Vagina (tissue), 2 donors: ENCODE measurements at places on chromosomes 1 and 21.
A peak's percentile ranks its signal among the peaks of the same experiment; 100 is the strongest.

- no peaks in the 10 kb centered on the region for H3K4me1 ChIP-seq
- no peaks in the 10 kb centered on the region for H3K27me3 ChIP-seq
- H3K27ac ChIP-seq = no peak overlapping the region
- H3K36me3 ChIP-seq = no peaks in the 10 kb centered on the region
Measured at GRCh38 chr21:26443867-26444266, 129.2 kb downstream of the CYYR1 start.

DNA sequence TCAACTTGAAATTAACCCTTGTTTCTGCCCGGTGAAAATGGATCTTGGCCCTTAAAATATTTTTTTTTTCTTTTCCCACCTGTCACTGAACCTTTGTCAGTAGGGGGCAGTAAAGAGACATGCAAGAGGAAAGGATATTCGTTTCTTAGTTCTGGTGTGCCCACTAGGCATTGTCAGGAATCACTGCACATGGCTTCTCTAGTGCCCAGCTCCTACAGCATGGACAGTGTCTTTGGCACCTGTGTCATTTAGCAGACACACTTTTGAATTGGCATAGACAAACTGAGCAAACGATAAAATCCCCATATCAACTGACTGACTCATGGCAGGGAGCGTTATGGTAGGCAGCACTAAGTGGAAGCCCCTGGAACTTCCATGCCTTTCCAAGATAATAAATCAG is 1048.1 kb downstream of the BRINP3 start:
- H3K4me3 ChIP-seq = no peak overlapping the region
- H3K4me1 ChIP-seq = no peaks in the 10 kb centered on the region
- H3K27ac ChIP-seq = no peak overlapping the region
- DNase-seq = no peak
- H3K36me3 ChIP-seq = no peaks in the 10 kb centered on the region
- no peaks in the 10 kb centered on the region for H3K27me3 ChIP-seq

DNA sequence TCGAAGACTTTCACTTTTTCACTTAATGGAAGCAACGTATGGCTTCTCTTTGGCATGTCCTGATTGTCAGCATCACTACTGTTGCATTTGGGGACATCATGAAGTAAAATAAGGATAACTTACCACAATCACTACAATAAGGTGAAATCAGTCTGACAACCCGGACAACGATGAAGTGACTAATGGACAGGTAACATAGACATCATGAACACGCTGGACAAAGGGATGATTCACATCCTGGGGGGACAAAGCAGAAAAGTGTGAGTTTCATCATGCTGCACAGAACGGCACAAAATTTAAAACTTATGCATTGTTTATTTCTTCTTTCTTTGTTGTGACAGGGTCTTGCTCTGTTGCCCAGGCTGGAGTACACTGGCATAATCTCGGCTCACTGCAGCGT is 53.9 kb downstream of the FH start:
- no peak overlapping the region for H3K27ac ChIP-seq
- no peak overlapping the region for H3K4me3 ChIP-seq
- H3K4me1 ChIP-seq = no peaks in the 10 kb centered on the region

DNA sequence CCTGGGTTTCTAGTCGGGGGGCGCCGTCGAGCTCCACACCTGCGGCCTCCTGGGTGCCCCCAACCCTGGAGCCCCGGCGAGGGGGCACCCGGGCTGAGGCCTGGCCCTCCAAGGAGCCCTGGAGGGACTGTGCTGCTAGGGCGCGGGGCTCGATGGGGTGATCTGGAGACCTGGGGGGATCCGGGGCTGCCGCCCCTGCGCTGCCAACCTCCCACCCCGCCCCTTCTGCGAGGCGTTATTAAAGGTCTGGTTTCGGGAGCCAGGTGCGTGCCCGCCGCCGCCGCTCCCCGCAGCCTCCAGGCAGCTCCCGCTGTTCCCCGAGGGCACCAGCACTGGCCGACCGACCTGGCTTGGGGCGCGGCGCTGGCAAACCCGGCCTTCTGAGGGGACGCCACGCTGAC is 746 bp upstream of the POFUT2 start:
- H3K4me1 ChIP-seq = peaks cover 38% of the 10 kb centered on the region
- H3K36me3 ChIP-seq = no peaks in the 10 kb centered on the region
- H3K27me3 ChIP-seq = no peaks in the 10 kb centered on the region
- peak; percentile 85 for DNase-seq

GRCh38 chr1:35947547-35947946 is 16.6 kb downstream of the AGO3 start:
- no peak for DNase-seq
- no peaks in the 10 kb centered on the region for H3K36me3 ChIP-seq
- H3K27ac ChIP-seq = no peak overlapping the region
- H3K4me1 ChIP-seq = peaks cover 8% of the 10 kb centered on the region

GRCh38 chr1:224727351-224728289 is 111.5 kb downstream of the CNIH3 start:
- no peak overlapping the region for H3K4me3 ChIP-seq
- peak overlapping the region; percentile 72 for H3K27ac ChIP-seq
- H3K4me1 ChIP-seq = peaks cover 15% of the 10 kb centered on the region
- DNase-seq = no peak
- no peaks in the 10 kb centered on the region for H3K36me3 ChIP-seq

GRCh38 chr21:45406801-45407628 is 2.0 kb downstream of the COL18A1 start:
- peak overlapping the region; percentile 66 for H3K4me3 ChIP-seq
- peaks cover 74% of the 10 kb centered on the region for H3K4me1 ChIP-seq
- no peaks in the 10 kb centered on the region for H3K36me3 ChIP-seq
- DNase-seq = no peak
